ENCODE measurements at places on chromosomes 4 and X.

- DNase-seq = peak; percentile 65
Observed at GRCh38 chrX:30713061-30713525, 59.9 kb downstream of the GK start.

GRCh38 chr4:42855779-42856178 is 36.7 kb upstream of the GRXCR1 start:
- DNase-seq = no peak

DNA sequence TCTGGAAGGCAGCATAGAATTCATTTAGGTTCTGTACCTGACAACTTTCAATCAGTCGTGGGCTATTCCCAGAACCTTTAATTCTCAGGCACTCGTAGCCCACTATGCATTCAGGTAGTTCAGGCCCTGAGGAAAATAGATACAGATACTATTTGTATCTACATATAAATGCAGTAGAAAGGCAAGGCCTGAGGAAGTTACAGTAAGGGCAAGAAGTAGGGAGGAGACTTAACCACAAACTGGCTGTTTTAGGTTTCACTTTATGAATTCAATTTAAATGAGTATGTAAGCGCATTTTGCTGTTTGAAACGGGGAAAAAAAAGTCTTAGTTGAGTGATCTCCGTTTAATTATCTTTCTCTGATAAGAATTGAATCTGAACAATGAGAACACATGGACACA is 529.4 kb upstream of the ATOH1 start:
- DNase-seq = no peak

GRCh38 chr4:24405341-24405740 is 179.0 kb downstream of the DHX15 start:
- DNase-seq = no peak

DNA sequence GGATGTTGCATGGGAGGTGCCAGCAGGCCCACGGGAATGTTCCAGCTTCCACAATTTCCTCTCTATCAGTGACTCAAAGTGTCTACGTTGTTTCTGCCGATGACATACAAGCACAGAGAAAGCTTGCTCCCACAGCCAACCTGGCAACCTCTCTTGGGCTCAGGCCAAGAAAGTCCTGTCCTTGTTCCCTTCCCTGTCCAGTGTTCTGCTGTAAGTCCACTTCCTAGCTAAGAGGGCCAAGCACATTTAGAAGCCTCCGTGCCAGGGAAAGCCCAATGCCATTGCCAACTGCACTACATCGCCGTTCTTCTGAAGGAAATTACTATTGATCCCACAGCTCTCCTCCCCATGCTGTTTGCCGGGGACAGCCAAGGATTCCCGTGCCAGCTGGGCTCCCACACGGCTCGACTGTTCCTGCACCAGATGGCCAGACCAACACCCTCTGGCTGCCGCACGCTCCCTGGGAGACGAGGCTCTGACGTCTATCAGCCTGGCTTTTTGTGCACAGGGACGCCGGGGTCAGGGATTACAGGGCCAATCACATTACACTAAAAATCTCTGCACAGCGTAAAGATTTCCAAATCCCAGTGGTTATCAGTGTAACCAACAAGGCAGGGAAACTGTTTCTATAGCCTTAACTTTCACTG is 284.0 kb downstream of the BCOR start:
- peak; percentile 69 for DNase-seq

GRCh38 chr4:166675411-166675810 is 558.9 kb downstream of the SPOCK3 start:
- no peak for DNase-seq

DNA sequence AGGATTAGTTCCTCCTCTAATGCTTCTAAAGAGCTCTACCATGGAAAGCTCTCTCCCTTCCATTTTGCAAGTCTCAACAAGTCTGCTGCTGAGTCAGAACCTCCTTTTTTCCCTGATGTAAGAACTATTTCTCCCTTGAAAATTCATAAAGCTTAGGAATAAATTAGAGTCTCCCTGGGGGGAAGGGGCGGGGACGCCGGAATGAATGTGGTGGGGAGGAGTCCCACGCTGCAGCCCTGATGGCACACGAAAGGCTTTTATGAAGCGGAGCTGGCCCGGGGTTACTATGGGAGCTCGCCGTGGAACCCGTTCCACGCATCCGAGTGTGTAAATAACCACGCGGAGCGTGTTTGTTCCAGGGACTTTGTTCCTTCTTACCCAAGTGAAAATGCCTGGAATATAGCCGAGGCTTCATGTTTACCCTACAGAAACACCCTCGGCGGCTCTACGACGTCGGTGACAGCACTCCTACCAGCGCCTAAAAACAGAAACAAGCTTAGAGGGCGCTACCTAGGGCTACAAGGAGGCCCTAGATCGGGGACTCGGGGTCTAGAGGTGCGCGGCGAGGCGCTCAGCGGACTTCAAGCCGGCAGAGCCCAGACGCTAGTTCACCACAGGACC is 923 bp upstream of the CPEB2 start:
- peak; percentile 91 for DNase-seq

DNA sequence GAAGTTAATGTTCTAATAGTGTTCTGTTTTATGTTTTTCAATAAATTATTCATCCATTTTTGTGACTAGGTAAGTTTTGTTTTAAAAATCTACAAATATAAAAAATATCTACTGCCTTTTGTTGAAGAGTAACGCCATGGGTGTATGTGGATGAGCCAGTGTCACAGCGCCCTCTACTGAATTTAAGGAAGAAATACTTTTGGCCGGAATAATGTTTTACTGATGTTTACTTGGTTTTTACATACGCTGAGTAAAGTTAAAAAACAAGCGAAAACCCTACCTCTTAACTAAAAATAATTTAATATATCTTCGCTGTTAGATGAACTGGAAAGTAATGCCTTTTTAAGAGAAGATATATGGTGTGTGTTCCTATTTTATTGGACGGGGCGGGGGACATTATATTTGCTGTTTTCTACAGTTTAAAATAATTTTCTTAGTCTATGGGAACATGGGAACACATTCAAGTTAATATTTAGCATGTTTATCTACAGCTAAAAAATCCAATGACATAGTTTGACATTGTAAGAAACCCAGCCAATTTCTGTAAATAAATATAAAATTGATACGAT is 86.1 kb downstream of the CPE start:
- DNase-seq = peak; percentile 48

GRCh38 chr4:148091896-148092295 is 350.3 kb downstream of the NR3C2 start:
- DNase-seq = no peak

DNA sequence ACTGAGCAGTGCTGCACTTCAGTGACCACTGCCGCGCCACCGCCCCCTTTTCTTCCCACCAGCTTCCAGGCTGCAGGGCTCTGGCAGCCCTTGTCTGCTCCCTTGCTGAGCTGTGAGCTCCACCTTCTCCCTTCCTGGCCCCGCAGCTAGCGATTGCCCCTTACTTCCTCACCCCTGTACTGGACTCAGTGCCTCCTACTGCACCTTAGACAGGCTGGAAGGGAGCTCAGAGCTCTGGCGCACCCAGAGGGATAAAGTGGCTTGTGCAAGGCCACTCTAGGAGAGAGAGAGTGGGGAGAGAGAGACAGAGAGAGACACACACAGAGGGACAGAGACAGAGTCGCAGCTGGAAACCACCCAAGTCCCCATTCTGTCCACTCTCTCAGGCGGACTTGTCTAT is 6.0 kb downstream of the RASL11B start:
- DNase-seq = no peak

DNA sequence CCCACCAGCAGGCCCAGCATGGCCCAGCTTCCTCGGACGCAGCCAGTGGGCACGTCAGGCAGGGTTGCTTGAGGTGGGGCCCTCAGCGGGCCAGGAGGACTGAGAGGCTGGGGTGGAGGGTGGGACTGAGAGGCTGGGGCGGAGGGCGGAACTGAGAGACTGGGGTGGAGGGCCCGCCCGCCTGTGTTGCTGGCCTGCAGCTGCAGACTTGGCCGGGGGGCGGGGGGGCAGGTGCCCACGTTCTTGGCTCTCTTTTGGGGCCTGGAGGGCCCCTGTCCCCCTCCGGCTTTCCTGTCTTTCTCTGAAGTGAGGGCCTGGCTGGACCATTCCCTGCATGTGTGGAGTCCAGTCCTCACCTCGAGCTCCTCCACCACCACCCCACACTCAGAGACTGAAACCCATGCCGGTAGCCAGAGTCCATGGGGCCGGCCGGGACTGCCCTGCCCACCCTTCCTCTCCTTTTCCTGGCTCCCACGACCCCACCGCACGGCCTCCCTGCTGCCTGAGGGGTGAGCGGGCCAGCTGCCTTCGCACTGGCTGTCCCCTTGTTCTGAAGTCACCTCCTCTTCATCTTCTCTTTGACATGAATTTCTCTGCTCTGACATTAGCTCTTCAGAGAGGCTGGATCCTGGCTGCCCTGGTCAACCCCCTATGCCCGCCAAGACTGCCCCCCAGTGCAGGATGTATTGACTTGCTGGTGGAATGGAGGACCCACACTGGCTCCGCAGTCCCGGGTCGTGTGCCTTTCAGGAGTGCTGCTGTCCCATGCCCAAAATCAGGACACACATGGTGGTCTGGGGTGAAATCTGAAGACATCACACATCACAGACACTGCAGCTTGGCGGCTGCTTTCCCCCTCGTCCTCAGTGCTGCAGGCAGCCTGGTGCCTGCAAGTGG is 10.1 kb upstream of the NKX1-1 start:
- DNase-seq = no peak

GRCh38 chrX:131677655-131678628 is 134.1 kb downstream of the OR13H1 start:
- DNase-seq = peak; percentile 3

GRCh38 chr4:134470544-134470943 is 269.0 kb upstream of the PABPC4L start:
- no peak for DNase-seq

DNA sequence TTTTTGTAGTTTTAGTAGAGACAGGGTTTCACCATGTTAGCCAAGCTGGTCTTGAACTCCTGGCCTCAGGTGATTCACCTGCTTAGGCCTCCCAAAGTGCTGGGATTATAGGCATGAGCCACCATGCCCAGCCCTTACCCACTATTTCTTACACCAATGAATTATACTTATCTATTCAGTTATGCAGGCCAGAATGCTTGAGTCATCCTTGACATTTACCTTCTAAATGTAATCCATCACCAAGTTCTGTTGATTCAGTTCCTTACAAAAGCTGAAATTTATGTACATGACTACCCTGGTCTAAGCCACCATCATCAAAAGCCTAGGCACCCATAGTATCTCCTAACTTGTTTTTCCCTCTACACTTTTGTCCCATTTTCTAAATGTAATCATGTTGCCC is 585.7 kb downstream of the IL15 start:
- DNase-seq = peak; percentile 24

DNA sequence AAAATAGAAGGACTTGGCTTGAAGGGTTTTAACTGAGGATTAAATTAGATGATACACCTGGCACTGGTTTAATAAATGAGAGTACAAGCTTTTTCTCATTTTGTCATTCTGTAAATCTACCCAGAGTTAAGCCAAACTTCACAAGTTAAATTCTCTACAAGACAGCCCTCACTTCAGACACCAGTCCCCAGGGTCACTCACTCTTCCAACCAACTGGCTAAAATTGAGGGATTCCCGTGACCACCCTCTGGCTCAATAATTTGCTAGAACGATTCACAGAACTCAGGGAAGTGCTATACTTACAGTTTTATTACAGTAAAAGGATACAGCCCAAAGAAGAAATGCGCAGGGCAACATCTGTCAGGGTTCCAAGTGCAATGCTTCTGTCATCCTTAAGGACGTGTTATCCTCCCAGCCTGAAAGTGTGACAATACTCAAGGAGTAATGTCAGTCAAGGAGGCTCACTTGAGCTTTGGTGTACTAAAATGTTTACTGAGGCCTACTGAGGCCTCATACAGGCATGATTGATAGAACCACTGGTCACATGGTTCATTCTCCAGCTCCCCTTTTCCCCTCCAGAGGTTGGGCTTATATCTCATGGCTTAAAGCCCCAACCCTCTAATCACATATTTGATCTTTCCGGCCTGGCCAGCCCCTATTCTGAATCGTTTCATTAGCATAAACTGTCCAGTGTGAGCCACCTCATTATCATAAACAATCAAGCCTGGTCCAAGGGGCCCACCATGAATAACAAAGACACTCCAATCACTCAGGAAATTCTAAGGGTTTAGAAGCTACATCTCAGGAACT is 9.6 kb upstream of the TMSB4X start:
- DNase-seq = no peak

GRCh38 chrX:75181721-75182120 is 25.6 kb upstream of the ABCB7 start:
- peak; percentile 50 for DNase-seq

DNA sequence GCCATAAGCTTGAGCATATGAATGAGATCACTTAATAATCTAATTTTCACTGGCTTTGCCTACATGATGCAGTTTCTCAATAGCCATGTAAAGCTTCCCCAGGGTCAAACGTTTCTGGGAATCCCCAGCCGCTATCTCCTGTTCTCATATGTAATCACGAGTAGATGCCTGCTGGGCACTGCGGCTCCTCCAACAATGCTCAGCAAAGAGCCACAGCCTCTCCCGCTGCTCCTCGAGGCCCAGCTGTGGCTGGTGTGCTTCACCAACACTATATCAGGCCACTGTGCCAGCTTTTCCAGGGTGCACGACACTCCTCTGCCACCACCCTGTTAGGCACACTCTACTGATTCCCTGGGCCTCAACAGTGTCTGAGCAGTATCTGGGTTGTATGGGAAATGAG is 78.3 kb upstream of the RASGEF1B start:
- no peak for DNase-seq

- no peak for DNase-seq
Observed at GRCh38 chr4:188411805-188412204, 272.6 kb downstream of the TRIML1 start.

DNA sequence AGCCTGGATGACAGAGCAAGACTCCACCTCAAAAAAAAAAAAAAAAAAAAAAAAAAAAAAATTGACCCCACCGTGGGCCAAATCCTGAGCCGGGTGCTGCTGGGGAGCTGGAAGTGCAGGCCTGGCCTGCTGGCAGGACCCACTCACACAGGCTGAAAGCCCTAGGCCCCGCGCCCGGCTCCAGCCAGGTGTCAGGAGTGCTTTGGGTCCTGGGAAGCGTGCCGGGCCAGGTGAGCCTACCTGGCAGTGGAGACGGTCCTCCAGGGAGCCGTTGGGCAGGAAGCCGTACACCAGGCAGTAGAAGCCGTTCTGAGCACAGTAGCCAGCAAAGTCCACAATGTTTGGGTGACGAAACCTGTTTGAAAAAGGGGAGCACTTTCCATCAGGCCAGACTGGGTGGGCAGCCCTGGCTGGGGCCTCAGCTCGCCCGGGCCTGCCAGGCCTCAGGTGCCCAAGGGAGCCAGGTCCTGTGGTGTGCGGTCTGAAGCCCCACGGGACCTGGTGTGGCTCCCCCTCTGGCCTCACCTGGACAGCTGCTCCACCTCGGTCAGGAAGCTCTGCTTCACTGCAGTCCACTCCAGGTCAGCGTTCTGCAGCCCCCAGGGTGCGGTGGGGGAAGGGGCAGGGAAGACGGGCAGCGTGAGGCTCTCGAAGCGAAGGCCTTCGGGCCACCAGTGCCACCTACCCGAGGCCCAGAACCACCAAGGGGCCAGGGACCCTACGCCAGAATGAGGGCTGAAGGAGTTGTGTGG is 1.8 kb downstream of the IRAK1 start:
- DNase-seq = no peak

DNA sequence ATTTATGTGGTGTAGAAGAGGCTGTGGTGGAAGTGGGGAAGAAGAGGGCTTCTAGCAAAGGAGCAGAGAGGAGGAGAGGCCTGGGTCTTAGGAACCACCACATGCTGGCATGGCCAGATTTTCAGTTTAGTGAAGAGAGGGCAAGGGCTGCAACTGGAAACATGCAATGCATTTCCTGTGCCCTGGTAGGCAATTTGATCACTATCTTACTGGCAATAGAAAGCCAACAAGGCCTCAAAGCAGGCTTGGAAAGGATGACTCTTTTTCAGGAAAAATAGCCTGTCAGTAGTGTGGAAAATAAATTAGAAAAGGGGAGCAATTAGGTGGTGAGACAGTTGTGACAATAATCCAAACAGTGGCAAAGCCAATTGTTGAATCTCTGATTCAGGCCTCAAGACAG is 501.9 kb upstream of the ZFP42 start:
- no peak for DNase-seq

Data from IMR-90 (cell line).